ENCODE measurements at places on chromosomes 2 and 18.

- DNase-seq = no peak
These were observed 287.0 kb downstream of the SLC8A1 start for GRCh38 chr2:40164736-40165508.

- DNase-seq = no peak
These were observed 198.9 kb upstream of the RND3 start for GRCh38 chr2:150686391-150686790.

- no peak for DNase-seq
These were observed 28.5 kb downstream of the ZNF516 start for GRCh38 chr18:76466410-76466991.

DNA sequence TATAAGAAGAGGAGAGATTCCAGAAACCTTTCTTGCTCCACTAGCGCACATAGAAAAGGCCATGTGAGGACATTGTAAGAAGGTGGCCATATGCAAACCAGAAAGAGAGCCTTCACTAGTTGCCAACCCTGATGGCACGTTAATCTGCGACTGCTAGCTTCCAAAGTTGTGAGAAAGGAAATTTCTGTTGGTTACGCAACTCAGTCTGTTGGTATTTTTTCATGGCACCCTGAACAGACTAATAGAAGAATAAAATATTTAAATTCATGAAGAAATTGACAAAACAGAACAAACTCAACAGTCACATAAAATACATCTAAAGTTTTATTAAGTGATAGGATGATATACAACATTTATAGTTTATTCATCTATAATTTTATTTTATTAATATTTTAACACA, 625.9 kb upstream of the NRXN1 start:
- DNase-seq = no peak

GRCh38 chr2:63587814-63588384, 378 bp downstream of the WDPCP start:
- no peak for DNase-seq
